Stimulated activated CD8-positive, alpha-beta memory T cell treated with anti-CD3 and anti-CD28 coated beads, Interleukin-15, amount 100 ng/mL, for 48 hours (primary cell): ENCODE measurements at places on chromosomes 6 and 20.

DNA sequence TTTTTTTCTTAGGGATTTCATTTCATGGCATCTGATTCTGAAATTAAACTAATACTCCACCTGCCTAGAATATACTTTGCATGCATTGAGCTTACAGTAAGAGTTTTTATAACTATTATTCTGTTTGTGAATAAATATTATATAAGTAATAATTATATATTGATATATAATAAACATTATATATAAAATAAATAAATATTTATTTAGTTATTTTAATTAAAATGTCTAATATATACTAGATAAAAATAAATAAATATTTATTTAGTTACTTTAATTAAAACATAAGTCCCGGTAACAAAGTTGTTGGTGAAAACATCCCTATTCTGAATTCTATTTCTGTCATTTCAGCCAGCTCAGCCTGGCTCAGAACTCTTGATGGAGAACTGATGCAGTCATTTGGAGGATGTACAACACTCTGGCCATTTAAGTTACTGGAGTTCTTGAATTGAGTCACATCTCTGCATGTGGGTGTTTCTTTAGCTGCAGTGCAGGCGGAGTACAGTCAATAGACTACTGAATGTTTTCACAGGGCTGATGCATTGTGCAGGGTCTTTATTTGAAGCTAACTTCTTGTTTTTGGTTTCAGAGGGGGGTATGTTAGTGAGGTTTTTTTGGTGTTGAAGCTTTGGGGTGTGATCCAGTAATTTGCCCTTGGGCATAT is 508.9 kb upstream of the ADGRB3 start:
- DNase-seq: no peak

DNA sequence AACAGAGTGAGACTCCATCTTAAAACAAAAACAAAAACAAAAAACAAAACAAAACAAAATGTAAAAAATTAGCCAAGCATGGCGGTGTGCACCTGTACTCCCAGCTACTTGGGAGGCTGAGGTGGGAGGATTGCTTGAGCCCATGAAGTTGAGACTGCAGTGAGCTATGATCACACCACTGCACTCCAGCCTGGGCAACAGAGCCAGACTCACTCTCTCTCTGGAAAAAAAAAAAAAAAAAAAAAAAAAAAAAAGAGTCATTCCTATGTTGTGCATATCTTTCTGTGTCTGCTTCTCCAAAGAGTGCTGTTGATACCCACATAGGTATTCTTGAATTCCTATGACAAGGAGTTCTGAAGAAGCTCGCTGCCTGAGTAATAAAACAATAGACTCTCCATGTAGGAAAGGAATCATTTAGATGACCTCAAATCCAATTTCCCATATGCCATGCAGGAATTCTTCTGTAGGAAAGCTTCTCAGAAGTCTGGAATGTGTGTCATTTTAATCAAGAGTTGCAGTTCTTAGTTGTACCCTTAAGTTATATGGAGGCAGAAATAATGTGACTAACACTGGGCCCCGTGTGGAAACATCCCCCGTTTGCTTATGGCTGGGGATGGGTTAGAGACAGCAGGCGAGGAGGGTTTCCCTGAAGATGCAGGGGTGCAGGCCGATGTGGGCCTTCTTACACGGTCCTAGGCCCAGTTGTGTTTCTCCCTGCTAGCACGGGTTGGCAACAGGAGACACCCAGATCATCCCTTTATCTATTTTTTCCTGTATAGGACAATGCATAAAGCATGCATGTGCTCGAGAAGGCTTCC is 79.4 kb downstream of the ZDHHC14 start:
- DNase-seq: no peak

DNA sequence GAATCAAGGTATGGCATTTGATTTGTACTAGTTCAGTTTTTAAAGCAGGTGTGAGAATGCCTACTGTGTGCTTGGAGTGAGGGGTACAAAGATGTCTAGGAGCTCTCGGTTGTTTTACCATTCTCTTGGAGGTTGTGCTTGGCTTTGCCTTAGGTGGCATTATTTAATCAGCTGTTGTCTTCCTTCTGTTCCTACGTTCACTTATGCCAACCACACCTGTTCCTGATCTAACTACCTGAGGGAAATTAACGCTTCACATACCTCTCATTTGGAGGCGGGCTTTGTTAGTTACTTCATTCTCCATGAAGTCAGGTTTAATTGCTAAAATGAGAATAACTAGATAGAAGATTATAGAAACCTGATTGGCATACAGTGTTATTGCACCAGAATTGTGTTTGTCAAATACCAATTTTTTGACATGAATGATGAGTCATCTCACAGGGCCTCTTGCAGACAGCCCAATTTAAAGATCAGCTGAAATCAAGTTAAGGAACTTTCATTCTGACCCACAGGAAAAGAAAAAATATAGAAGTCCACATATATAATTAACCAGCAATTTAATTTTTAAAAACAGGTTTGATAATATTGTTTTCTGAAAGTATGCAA is 24.8 kb upstream of the PBOV1 start:
- no peak for DNase-seq

DNA sequence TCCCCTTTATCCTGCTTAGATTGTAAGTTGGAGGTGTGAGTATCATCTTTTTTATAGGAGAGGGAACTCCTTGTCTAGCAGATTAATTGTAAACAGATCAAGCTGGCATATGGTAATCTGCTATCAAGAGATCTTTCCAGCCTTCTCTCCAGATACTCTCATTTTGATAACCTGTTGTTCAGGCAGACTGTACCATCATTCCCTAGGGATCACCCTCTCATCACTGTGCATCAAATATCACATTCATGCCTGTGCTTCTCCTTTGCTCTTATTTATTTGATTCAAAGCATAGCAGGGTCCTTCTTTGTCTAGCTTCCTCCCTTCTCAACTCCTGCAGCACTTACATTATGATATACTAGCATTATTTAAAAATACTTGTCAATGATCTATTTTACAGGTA is 73.8 kb downstream of the LRRC1 start:
- no peak for DNase-seq

DNA sequence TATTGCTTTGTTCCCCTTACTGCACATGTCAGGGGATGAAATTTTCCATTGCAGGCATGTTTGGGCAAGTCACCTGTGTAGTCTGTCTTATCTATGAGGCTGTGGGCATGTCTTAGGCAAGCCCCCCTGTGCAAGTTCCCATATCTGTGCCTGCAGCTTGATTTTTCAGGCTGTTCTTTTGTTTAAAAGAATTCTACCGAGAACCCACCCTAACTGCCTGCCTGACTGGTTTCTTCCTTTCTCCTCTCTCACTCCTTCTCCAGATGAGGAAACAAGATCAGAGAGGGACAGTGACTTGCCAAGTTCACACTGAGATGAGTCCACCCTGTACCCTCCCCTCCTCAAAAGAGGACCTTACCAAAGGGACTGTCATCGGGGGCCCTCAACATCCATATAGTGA is 11.0 kb downstream of the TREML2 start:
- no peak for DNase-seq

GRCh38 chr6:7899101-7899888 is 11.3 kb downstream of the TXNDC5 start:
- DNase-seq: no peak
